SHP77 (cell line): ENCODE measurements at places on chromosomes 6 and 20.

DNA sequence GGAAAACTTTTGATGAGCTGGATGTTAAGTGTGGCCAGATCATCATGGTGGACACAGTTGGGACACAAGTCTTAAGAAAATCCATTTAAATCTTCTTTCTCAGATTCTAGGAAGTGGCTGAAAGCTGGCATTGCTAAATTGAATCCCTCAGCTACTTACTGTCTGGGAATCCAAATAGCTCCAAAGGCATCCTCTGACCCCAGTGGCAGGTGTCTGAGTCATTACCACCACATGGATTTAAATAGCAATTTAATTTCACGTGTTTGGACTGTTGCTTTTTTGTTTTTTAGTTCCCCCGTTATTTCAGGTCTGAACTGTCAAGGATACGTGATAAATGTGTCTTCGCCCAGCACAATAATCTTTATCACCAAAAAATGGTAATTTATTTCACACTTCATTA, 33.2 kb upstream of the HDGFL1 start:
- DNase-seq: no peak

DNA sequence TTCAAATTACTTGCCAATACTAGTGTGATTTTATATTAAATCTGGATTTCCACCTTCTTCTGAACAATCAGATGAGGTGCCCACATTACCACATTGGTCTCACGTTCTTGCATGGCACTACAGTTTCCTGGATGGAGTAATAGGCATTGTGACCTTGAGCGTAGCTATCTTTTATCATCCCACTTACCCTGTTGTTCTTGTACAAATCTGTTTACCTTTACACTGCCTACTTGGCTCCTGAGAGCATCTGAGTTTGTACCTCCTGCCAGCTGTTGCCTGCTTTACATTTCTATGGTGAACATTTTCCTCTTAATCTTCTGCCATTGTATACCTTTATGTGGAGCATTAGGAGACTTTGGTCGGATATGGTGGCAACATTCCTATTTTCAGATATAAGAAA, 90.7 kb downstream of the AKAP7 start:
- DNase-seq: no peak

DNA sequence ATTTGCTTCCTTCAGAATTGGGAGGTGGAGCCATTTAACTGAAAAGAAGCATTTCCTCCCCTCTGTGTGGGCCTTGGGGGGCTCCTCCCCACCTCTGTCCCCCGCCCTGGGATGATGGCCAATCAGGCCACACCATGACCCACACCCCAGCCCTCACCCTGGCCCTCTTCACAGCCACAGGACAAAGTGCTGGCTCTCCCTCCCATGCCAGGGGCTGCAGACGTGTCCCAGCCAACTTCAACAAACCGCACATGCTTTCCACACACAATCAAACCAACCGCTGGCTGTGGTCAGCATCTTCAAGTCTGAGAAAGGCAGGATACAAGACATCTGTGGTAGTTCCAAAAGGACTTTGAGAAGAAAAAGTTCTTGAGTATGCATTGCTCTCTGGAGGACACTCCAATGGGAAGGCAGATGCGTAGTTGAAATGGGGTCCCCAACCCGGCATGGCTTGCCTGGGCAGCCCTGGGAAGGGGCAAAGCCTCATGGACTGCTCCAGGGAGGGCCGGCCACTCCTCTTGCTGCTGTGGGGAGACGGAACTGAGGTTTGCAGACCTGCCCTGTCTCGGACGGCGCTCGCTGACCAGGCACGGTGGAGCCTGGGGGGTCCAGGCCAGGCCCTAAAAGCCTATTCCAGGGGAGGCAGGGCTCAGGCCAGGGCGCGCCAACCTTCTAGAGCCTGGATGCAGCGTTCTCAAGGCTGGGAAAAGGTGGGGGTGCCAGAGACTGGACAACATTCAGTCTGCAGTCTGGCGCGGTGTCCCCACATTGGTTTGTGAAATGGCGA, 12.2 kb downstream of the TTLL2 start:
- no peak for DNase-seq

GRCh38 chr6:146790561-146791091, 191.9 kb downstream of the ADGB start:
- no peak for DNase-seq

DNA sequence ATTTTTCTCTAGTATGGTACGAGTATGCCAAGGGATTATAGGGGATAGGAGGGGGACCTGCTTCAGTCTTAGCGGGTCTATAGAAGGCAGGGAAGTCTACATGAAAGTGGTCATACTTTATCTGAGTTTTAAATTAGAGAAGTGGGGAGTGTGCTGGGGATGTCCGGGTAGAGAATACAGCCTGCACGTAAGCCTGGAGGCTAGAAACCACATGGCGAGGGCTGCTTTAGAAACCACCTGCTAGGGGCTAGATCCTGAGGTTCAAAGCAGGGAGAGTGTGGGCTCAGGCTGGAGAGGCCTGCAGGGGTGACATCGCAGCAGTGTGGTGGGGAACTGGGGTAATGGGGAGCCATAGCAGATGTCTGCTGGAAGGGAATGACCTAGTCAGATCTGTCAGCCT, 85.2 kb downstream of the VEGFA start:
- DNase-seq: no peak

GRCh38 chr20:53918949-53919361, 151.4 kb downstream of the BCAS1 start:
- DNase-seq: no peak

- no peak for DNase-seq
These were observed 88.8 kb upstream of the SOX4 start for GRCh38 chr6:21504790-21505189.
